ENCODE measurements at places on chromosomes 16 and 17.

DNA sequence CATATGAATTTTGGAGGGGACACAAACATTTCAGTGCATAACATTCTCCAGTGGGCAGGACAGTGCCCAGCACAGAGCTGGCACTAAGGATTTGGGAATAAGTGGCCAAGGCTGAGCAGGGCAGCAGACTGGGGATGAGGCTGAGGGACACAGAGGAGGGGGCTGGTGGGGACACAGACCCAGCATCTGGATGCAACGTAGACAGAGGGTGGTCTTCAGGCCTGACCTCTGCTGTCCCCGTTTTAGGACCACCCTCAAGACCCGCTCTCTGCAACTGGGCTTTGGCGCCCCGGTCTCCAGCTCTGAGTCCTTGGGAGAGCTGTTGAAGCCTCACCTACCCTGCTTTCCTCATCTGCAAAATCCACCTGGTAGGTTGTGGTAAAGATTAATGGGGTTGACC, 3.3 kb upstream of the PRSS33 start:
- peak; percentile 20 for DNase-seq

DNA sequence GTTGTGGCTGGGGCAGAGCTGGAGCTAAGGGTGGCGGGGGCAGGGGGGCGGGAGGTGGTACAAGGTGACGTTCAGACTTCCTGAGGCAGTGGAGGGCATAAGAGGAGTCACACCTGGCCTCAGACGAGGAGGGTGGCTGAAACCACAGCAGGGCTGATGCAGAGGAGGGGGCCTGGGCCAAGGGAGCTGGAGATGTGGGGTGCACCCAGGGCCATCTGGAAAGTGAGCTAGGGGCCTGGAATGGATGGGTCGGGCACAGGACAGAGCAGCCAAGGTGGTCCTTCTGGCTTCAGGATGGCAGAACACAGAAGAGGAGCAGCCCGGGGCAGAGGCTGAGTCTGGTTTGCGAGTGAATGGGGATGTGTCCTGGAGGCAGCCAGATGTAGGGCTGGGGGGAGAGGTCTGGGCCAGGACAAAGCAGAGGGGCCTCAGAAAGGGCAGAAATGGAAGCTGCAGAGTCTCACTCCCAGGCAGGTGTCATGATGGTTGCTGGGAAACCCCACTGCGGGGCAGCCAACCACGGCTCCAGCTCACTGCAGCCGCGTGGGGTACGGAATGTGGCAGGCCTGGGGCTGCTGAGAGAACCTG, 57.6 kb downstream of the PRMT7 start:
- DNase-seq: no peak

- no peak for DNase-seq
These were observed 48.3 kb upstream of the BAHCC1 start for GRCh38 chr17:81346908-81347349.

DNA sequence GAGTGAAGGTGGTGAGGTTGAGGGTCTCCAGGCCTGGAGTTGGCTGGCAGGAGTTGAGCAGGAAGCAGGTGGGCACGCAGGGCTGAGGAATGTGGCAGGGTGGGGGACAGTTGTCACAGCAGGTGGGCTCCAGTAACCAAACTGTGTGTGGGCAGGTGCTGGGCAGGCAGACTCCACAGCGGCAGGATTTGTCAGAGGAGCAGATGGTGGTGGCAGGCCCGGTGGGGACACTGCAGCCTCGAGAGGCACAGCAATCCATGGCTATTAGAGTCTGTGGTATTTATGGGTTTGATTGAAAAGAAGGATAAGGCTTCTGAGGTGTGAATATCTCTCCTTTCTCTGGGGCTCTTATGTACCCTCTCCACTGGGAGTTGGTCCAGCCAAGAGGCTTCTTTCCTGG, at the start of gene KRTAP3-3:
KRTAP3-3 (minus strand) TSS at position 326 of the 400 bp plus-strand sequence; CDS start at position 259, 67 bp downstream.
- DNase-seq: no peak

- DNase-seq: no peak
These were observed 7.4 kb downstream of the HS3ST3A1 start for GRCh38 chr17:13594310-13594709.

GRCh38 chr17:30315106-30315505, 18.8 kb downstream of the TMIGD1 start:
- DNase-seq: no peak

DNA sequence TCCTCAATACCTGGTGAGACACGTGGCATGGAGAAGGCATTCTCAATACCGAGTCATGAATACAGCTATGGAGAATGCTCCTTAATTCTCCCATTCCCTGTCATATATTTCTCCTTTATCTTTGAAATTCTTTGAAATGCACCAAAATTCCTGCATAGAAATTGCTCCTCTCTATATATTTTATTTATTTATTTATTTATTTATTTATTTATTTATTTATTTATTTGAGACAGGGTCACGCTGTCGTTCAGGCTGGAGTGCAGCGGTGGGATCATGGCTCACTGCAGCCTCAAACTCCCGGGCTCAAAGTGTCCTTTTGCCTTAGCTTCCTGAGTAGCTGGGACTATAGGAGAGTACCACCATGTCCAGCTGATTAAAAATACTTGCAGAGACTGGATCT, 190.3 kb upstream of the MAF start:
- no peak for DNase-seq

GRCh38 chr17:4420692-4421131, 13.0 kb upstream of the SPNS3 start:
- peak; percentile 67 for DNase-seq

DNA sequence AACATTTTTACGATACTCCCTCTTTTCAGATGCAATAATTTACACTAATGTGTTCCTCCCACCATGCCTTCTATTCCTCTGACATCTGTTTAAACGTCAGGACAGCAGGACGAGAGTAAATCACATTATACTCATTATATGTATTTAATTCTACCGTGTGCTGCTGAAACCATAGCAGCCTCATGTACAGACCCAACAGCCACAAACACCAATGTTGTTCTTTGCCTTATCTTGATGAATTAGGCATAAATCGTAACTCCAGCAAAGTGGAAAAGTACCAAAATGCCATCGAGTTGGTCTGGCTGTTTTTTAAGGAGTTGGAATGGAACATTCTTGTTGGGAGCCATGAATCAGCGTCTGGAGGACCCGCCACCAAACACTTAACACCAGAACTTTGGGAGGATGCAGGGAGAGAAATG, 82.9 kb upstream of the FOXF1 start:
- DNase-seq: no peak

DNA sequence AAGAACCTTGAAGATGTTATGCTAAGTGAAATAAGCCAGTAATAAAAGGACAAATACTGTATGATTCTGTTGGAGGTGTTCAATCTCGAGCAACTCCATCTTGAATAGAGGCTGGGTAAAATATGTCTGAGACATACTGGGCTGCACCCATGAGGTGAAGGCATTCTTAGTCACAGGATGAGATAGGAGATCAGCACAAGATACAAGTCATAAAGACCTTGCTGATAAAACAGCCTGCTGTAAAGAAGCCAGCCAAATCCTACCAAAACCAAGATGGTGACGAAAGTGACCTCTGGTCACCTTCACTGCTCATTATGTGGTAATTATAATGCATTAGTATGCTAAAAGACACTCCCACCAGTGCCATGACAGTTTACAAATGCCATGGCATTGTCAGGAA, 98.1 kb downstream of the RGS9 start:
- DNase-seq: no peak

DNA sequence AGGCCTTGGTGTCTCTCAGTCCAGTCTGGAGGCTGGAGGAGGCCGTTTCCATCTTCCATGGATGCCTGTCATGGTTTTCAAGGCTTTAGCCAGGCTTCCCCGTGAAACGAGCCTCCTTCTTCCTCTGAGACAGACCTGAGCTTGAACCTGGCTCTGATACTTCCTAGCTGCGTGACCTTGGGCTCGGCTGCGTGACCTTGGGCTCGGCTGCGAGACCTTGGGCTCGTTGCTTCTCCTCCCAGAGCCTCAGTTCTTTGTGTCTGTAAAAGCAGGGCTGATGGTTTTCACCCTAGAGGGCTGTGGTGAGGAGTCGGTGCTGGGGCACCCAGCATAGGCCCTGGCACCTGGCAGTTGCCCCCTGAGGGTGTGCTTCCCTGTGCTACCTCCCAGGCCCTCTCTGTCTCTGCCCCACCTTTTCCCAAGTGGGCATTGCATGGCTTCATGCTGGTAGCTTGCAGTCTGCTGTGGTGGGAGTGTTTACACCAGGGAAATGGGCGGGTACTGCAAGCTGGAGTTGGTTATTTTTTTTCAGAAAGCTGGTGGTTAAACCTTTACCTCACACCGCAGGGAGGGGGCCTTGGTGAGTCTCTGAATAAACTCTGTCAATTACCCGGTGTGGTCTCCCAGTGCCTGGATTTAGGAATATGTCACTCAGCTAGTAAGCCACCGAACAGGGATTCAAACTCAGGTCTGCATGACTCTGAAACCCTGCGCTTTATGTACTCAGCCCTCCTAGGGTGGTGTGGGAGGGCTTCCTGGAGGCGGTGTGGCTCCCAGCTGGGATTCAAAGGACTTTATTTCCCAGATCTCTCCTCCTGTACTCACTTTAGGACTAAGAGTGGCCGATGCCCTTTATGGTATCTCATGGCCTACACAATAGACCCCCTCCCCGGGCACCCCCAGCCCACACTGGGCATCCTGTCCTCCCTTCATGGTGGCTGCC, 129.0 kb upstream of the CIBAR2 start:
- DNase-seq: no peak
